Putamen (tissue), 1 donor: ENCODE measurements at places on chromosomes 7 and 10.

DNA sequence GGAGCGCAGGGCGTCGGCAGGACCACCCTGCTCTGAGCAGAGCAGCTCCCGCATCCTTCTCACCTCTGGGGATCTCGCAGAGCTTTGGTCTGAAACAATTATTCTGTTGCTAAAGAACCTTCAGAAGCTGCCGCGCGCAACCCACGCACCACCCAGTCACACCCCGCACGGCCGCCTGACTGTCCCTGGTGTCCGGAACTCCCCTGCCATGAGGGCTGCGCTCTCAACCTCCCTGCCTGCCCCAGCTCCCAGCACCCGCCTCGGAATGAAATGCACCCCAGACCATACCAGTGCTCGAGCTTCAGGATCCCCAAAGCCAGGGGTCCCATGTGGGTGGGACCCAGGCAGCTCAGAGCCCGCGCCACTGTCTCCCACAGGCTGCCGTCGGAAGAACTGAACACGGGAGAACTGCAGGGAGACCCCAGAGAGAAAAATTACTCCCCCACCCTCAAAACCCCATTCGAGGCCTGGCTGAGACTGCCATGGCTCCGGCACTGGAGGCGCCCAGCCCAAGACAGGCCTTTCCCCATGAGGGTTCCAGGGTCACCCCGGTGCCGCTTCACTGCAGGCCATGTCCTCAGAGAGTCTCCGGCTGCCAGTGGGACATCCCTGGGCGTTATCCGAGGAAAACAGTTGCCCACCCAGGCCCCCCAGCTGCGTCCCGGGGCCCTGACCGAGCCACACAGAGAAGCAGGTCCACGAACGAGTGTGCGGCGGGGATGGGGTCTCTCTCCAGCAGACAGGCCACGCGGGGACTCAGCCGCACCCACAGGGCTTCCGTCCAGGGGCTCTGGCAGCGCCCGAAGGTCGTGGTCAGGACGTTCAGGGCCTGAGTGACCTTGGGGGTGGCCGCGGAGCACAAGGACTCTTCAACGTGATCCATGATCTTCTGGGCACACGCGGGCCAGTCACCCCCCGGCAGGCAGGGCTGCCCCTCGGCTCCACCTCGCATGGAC is 12.1 kb downstream of the BRAT1 start:
- DNase-seq, result no peak

GRCh38 chr10:87961314-87961713 is 97.9 kb downstream of the PTEN start:
- DNase-seq, result no peak

GRCh38 chr10:33414841-33415240 is 80.4 kb upstream of the NRP1 start:
- DNase-seq, result no peak

GRCh38 chr10:604716-605631 is 84.5 kb downstream of the DIP2C start:
- no peak for DNase-seq

DNA sequence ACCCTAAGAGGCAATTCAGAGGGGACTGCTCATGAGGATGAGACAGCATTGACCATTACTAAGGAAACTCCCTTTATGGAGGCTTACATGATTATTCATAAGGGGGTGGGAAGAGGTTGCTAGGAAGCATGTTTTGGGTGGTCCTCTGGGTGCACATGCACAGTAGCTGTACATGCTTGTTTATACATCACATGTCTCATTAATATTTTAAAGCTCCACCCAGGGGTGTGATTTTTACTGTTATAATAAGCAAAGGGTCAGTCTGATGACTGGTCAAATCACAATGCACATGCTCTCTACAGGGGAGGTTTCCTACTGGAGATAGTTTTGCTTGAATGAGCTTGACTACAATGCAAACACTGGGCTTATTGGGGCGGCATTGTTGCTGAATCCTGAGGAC is 23.8 kb upstream of the PPP1R9A start:
- no peak for DNase-seq

DNA sequence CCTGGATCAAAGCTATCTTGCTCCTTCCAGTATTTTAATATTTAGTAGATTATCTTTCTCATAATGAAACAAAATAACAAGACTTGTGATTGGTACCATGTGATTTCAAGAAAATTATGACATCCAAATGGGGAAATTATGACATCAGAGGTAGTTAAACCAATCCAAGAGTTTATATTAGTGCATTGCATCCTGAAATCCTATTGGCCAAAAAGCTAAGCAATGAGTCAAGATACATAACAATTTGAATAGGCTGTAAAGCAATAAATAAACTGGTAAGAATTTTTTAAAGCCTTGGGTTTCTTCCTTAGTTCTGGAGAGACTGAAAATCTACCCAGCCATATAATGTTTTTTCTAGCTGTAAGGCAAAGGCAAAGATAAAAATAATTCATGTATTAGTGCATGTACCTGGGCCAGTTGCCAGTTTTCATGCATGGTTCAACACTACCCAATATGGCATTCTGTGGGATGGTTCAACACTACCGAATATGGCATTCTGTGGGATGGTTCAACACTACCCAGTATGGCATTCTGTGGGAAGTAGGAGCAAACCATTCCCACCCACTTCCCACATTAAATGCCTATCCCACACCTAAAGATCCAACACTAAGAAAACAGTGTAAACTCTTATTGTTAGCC is at the start of gene RNF148:
RNF148 (minus strand) TSS at position 51 of the 639 bp plus-strand sequence. CDS start 172 bp downstream, outside the sequence.
- no peak for DNase-seq

DNA sequence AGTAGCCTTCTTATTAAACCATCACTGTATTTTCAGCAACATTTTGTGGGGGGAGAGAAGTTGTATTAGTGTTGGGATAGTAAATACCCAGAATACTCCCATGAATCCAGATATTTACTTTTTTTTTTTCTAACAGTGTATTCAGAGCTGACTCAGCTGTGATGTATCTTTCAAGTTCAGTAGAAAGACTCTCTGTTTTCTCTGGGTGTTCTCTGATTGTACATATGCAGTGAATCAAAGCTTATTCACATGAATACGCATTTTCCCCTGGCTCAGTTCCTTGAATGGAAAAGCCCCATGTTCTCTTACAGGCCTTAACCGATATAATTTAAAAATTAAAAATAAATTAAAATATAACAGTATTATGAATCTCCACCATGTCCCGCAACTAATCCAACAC is 1.3 kb downstream of the TFPI2 start:
- no peak for DNase-seq

DNA sequence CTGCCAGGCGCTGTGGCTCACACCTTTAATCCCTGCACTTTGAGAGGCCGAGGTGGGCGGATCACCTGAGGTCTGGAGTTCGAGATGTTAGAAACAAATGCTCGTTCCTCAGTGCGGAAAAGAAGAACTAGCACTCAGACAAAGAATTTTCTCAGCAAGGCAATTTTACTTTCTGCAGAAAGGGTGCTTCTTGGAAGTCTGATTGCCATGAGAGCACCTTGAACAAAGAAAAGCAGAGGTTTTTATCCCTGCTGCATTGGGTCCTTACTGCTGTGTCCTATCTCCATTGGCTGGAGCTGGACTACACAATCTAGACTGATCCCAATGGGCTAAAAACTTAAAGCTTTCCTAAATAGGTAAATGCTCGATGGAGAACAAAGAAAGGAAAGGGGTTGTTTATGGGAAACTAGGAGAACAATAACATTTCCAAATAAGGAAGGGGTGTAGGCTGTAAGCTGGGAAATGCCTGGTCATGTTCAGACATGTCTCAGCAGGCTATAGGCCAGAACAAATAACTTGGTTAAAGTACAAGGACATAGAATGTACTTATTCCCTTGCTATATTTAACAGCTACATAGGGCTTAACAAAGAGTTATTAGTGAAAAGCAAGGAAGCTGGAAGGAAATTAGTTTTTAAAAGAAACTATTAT is 26.1 kb upstream of the ACTR3B start:
- no peak for DNase-seq

- peak; percentile 53 for DNase-seq
Measured at GRCh38 chr7:64618785-64619456, 47.0 kb upstream of the ZNF107 start.

DNA sequence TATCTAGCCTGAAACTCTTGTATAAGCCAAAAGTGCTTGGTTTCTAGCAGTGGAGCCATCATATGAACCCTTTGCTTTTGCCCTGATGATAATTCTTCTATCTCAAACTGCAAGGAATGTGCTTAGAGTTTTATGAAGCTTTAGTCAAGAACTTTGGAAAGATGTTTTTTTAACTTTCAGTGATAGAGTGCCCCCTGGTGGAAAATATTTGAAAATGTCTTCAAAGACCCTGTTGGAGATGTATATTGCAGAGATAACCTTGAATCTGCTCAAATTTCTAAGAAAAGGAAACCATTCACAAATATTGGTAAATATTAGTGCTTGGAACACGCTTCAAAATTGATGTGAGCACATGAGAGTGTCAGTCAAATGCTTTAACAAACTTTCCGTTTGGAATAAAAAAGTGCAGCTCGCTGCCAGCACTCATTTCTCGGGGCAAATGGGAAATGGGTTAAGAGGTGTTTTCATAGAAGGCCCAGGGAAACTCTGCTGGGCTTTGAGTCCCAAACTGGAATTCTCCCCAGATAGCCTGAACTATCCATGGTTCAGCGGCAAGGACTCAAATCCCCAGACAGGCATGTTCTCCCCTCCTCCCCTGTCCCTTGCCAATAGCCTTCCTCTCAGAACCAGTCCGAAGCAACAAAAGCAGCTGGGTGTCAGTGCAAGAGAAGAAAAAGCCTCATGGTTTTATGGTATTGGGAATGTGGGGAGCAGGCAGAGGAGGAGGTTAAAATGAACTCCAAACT is 129.3 kb downstream of the MYOF start:
- DNase-seq, result no peak

DNA sequence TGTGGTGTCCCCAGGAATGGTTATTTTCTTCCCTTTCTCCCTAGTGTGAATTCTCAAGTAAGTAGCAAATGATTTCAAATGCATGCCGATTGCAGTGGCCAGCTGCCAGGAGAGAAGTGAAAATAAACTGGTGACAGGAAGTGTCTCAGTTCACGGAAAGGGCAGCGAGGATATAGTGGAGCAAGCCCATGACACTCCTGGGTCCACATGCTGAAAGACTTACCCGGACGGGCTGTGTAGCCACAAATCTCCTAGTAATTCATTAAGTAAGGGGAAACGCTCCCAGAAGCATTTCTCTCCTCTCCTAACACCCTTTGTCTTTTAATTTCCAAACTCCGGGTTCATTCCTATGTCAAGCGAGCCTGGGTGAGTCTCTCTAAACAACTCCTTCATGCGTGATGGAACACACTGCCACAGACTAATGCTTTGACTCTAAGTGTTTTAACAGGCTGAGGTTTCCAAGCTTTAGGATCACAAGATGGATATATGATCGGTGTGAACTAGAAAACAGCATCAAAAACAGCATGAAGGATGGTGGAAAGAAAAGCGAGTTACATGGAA is 125.6 kb downstream of the CYP26A1 start:
- peak; percentile 53 for DNase-seq

GRCh38 chr10:33550811-33551210 is 216.3 kb upstream of the NRP1 start:
- no peak for DNase-seq

- DNase-seq, result no peak
Measured at GRCh38 chr7:87028636-87029035, 30.8 kb downstream of the ELAPOR2 start.

- no peak for DNase-seq
Measured at GRCh38 chr7:145398758-145399157, 562.9 kb upstream of the TPK1 start.

DNA sequence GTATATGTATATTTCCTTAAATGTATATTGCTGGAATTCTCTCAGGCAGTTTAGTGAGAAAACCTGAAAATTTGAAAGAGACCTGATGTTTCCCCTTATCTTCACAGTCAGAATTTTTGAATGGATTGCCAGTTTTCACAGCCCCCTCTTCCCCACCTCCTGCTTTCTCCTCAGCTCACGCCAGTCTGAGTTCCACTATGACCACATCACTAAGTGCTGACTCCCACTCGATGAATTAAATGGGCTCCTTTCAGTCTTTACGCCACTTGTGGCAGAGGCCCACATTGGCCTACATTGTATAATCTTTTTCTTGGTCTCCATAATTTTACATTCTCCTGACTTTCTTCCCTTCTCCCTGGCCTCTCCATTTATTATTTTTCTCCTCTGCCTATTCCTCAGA is 3.1 kb upstream of the CLEC5A start:
- no peak for DNase-seq

DNA sequence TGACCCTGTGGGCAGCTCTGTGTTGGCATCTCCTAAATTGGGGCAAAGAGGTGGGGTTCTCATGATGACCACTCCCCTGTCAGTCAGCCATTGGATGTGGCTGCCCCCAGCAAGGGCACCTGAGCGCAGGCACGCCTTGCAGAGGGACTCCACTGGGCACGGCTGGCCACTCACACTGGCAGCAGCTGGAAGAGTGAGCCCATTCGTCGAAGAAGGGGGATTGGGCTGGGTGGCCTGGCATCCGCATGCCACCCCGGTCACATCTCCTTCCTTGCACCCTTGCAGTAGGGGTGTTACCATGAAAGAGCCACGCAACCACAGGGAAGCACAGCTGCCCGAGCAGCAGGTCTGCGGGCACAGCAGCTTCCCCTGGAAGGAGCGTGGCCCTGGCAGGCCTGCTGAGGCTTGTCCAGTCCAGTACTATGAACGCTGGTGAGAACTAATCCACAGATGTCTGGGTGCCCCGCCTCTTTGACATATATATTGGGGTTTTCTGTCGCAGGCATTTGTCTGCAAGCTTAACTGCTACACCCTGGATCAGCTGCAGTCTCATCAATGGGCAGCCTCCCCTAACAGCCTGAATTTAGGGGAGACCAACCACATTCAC is 25.7 kb upstream of the GRB10 start:
- DNase-seq, result no peak

GRCh38 chr10:129090618-129091366 is 376.2 kb upstream of the MGMT start:
- no peak for DNase-seq

- peak; percentile 70 for DNase-seq
Measured at GRCh38 chr7:130884437-130885417, 150.7 kb upstream of the KLF14 start.

- DNase-seq, result no peak
Measured at GRCh38 chr7:2040893-2041270, 191.9 kb downstream of the MAD1L1 start.

- no peak for DNase-seq
Measured at GRCh38 chr7:95205665-95206225, 118.6 kb downstream of the PON1 start.
